Activated effector memory CD4-positive, alpha-beta T cell treated with Interleukin-2 at 50 U/mL for 16 hours (primary cell): ENCODE measurements at places on chromosomes 4 and X.

DNA sequence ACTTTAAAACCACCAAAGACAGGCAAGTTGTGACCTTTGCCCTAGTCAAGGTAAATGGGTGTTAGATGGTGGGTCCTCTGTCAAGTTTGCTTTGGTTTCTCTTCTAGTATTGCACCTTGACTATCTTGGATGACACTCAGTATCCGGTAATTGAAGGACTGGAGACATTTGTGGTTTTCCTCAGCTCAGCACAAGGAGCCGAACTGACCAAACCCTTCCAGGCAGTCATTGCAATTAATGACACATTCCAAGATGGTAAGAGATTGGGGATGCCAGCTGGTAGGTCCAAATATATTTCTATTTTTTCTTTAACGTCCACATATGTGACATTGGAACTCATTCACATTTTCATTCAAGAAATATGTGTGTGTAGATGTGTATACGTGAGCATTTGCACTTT, 69.3 kb upstream of the ANXA3 start:
- DNase-seq: no peak

- no peak for DNase-seq
These were observed 46.4 kb downstream of the ASMT start for GRCh38 chrX:1661048-1661921.

GRCh38 chrX:43717161-43717560, 61.1 kb downstream of the MAOA start:
- DNase-seq: no peak

GRCh38 chr4:72312032-72312650, 256.9 kb downstream of the ADAMTS3 start:
- no peak for DNase-seq
